ENCODE measurements at places on chromosomes 5 and 9.

- DNase-seq = no peak
These were observed 145.7 kb downstream of the EBF1 start for GRCh38 chr5:158953929-158954534.

- DNase-seq = no peak
These were observed 1.3 kb downstream of the ENHO start for GRCh38 chr9:34521406-34522045.

GRCh38 chr5:88683506-88684135, 199.4 kb downstream of the MEF2C start:
- DNase-seq = no peak

GRCh38 chr9:92989561-92989960, 42.2 kb downstream of the FGD3 start:
- no peak for DNase-seq

DNA sequence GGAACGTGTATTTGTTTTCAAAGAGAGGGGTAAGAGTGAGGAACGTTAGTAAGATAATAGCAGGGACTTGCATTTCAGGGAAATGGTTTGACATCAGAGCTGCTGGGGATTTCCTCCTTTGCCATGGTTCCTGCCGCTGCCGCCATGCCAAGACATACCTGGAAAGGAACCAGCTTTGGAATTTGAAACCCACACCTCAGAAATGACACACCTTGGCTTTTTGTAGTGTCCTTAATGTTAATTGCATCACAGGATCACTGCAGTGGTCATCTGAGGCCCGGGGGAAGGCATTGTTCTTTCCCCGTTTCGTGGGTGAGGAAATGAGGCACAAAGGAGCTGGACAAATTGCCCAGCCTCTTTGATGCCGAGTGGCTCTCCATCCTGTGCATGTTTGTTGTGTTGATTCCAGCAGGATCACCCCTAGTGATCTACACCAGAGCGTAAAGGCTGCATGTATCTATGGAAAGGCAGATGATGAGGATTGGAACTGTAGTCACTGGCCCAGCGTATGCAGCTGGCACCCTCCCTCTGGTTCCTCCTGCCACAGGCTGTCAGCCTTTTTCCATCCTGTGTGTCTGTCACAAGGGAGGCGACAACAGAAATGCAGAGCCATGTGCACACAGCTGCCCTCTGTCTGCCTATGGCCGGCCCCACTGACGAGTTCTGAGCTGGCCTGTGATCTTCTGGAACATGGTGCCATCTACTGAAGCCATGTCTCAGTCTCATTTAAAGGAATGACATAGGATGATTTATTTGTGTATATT, 37.8 kb downstream of the SLC46A2 start:
- DNase-seq = no peak

- DNase-seq = no peak
These were observed 127.5 kb upstream of the DAPK1 start for GRCh38 chr9:87370049-87370685.

DNA sequence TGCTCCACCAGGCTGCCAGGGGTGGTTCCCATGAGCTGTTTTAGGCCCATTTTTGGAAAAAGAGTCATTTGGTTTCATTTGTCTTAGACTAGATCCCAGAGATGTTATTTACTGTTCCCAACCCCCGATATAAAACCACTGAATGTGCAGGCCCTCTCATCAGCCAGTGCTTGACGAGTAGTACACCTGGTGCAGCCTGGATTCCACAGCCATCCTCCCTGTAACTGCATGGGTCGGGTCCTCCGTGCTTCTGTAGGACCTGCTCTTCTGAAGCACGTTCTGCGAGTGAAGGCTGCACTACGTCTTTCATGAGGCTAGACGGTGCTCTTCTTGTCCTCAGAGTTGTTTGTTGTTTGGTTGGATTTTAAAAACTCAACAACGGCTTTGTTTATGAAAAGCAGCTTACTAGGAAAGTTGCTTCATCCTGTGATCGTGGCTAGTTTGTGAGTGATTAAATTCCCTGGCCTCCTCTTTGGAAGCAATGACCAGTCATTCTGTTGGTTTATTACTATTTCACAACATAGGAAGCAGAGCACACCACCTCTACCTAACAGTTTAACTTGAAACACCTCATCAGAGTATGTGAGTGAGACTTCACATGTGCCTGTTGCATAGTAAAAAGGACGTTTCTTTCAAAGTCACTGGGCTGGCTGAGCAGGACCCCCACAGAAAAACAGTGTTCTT, 135.2 kb downstream of the AOPEP start:
- DNase-seq = no peak

GRCh38 chr9:87783180-87783579, 57.3 kb downstream of the CTSL start:
- DNase-seq = no peak

- DNase-seq = no peak
These were observed 35.5 kb downstream of the VAV2 start for GRCh38 chr9:133956520-133957076.

- no peak for DNase-seq
These were observed 52.6 kb downstream of the SRFBP1 start for GRCh38 chr5:122014236-122014935.
